ENCODE measurements at places on chromosomes 12 and 14. TPM values are rescaled to one million over a fixed set of nuclear protein-coding genes. Genes with fewer than 3 reads are reported as not detected.

GRCh38 chr14:32329146-32329545, at the start of gene AKAP6:
Gene AKAP6 (plus strand): TSS chr14:32329298. CDS start chr14:32433494, 104,196 bp downstream.
- no peak for DNase-seq
- no peaks in the 10 kb centered on the region for H3K27me3 ChIP-seq
- no peak within 1 kb of the TSS for H3K4me3 ChIP-seq
- H3K36me3 ChIP-seq: no peaks in the 10 kb centered on the region
- H3K27ac ChIP-seq: no peak within 1 kb of the TSS

DNA sequence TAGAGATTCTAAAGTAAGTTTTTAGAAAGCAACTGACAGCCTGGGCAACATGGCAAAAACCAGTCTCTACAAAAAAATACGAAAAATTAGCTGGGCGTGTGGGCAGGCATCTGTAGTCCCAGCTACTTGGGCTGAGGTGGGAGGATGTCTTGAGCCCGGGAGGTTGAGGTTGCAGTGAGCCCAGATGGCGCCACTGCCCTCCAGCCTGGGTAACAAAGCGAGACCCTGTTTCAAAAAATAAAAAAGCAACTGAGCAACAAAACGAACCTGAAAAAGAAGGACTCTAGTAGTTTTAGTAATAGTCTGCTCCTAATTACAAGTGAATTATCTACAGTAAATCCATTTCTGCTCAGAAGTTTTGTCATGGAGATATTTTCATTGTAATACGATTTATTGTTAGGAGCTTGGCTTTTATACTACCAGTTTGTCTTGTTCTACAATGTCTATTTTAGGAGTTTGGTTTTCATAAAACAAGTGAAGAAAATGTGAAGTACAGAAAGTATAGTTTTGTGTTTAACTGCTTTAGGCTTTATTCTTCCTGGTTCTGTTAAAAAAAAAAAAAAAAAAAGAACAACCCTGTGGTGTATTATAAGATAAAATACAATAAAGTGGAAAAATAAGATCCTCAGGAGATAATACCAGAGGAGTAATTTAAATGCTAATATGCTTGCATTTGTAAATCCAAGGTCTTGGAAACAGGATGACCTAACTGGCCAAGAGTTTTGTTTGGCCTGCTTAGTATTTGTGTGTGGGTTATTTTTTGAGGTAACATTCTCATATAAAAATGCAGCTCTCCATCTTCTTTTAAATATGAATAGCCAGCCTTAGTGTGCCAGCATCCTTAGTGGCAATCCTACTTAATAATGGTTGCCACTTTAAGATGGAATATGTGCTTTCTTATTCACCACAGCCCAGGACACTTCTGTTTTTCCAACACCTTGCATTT, 2.8 kb downstream of the TMX1 start:
- DNase-seq: no peak
- no peak overlapping the region for H3K27ac ChIP-seq
- no peaks in the 10 kb centered on the region for H3K27me3 ChIP-seq
- peaks cover 6% of the 10 kb centered on the region for H3K4me1 ChIP-seq
- H3K4me3 ChIP-seq: no peak overlapping the region

Gene FOXG1
- not detected for polyA plus RNA-seq

Gene DGLUCY
- 44.8 TPM for polyA plus RNA-seq

DNA sequence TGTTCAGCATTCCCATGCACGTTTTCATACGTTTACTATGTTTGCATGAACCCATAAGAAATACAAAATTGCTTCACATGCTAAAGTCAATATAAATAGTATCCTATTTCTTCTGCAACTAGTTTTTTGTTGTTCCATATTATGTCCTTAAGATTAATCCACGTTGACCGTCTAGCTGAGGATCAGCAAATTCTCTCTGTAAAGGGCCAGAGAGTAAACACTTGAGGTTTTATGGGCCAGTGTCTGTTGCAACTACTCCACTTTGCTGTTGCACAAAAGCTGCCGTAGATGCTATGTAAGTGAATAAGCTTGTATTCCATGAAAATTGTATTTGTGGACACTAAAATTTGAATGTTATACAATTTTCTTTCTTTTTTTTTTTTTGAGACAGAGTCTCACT, 21.1 kb upstream of the PITPNM2 start:
- DNase-seq: no peak
- no peaks in the 10 kb centered on the region for H3K27me3 ChIP-seq
- H3K4me3 ChIP-seq: no peak overlapping the region
- H3K36me3 ChIP-seq: no peaks in the 10 kb centered on the region

- peaks cover 9% of the 10 kb centered on the region for H3K27me3 ChIP-seq
- peaks cover 5% of the 10 kb centered on the region for H3K4me1 ChIP-seq
- no peak overlapping the region for H3K4me3 ChIP-seq
- DNase-seq: no peak
Observed at GRCh38 chr14:104599446-104599845, 5.1 kb downstream of the TMEM179 start.

GRCh38 chr12:69052613-69053408, 119.8 kb upstream of the CPM start:
- H3K27ac ChIP-seq: peak overlapping the region; percentile 63
- peaks cover 8% of the 10 kb centered on the region for H3K4me1 ChIP-seq
- H3K4me3 ChIP-seq: no peak overlapping the region
- H3K36me3 ChIP-seq: no peaks in the 10 kb centered on the region

GRCh38 chr14:70827347-70827746, 18.0 kb upstream of the MAP3K9 start:
- H3K27me3 ChIP-seq: no peaks in the 10 kb centered on the region
- no peak for DNase-seq
- H3K36me3 ChIP-seq: no peaks in the 10 kb centered on the region
- no peak overlapping the region for H3K4me3 ChIP-seq
- H3K27ac ChIP-seq: peak overlapping the region; percentile 51

Gene EMP1
- 52.6 TPM for polyA plus RNA-seq

DNA sequence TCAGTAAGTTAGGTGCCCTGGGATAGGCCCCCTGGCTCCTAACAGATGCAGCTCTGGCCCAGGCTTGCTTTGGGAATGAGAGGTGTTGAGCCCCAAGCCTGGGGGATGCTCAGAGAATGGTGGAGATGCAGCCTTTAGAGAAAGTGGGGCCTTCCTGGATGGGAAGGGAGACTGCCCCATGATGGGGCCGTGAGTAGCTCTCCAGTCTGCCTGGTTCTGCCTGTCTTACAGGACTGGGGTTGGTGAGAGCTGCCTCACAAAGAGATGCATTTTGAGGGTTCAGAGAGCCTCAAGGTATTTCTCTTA, 523 bp upstream of the VRTN start:
- DNase-seq: no peak
- peaks cover 15% of the 10 kb centered on the region for H3K4me1 ChIP-seq
- H3K4me3 ChIP-seq: no peak overlapping the region
- H3K27ac ChIP-seq: no peak overlapping the region
- no peaks in the 10 kb centered on the region for H3K36me3 ChIP-seq

DNA sequence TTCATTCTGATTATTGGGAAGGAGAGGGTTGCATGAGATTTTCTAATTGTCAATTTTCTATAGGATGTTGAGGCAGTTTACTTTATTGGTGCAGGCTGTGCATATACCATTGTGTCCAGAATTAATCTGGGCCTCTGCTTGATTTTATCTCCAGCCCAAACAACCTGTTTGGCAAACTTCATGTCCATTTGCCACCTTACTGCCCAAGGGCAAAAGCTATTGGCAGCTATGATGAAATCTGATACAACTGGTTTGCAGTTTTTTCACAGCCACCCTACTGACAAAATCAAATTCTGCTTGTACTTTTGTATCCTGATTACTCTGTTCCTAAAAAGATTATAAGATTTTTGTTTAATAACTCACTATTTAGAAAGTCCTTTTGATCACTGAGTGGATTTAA, 789.2 kb upstream of the FBXO33 start:
- H3K4me1 ChIP-seq: no peaks in the 10 kb centered on the region
- DNase-seq: no peak
- no peaks in the 10 kb centered on the region for H3K36me3 ChIP-seq
- H3K4me3 ChIP-seq: no peak overlapping the region
- H3K27me3 ChIP-seq: no peaks in the 10 kb centered on the region

Gene PPFIA2
- polyA plus RNA-seq: 1.2 TPM

DNA sequence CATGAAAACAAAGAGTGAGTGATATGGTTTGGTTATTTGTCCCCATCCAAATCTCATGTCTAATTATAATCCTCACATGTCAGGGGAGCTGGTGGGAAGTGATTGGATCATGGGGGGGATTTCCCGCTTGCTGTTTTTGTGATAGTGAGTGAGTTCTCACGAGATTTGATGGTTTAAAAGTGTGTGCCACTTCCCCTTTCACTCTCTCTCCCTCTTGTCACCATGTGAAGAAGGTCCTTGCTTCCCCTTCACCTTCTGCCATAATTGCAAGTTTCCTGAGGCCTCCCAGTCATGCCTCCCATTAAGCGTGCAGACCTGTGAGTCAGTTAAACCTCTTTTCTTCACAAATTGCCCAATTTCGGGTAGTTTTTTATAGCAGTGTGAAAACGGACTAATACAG, 2.1 kb upstream of the ATXN7L3B start:
- H3K27me3 ChIP-seq: no peaks in the 10 kb centered on the region
- no peak overlapping the region for H3K4me3 ChIP-seq
- H3K36me3 ChIP-seq: no peaks in the 10 kb centered on the region
- H3K4me1 ChIP-seq: peaks cover 20% of the 10 kb centered on the region
- no peak overlapping the region for H3K27ac ChIP-seq

DNA sequence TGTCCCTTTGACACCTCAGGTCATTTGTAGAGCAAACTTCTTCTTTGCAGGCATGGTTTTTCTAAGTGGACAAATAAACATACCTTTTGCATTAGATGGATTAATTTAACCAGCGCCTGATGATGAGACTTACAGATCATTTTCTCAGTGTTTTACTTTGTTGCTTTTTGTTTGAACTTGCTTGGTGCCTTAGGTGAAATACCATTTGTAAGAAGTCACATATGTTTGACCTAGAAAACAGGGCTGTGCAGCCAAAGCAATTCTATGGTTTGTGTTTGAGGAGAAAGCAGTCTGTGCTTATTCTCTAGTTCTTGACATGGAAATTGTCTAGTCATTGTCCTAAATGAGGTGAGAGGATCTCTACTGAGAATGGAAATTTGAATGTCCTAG, 111.1 kb downstream of the DIP2B start:
- no peaks in the 10 kb centered on the region for H3K27me3 ChIP-seq
- H3K36me3 ChIP-seq: no peaks in the 10 kb centered on the region
- H3K27ac ChIP-seq: peak overlapping the region; percentile 34
- DNase-seq: no peak
- H3K4me1 ChIP-seq: peaks cover 43% of the 10 kb centered on the region

- DNase-seq: no peak
- no peak overlapping the region for H3K27ac ChIP-seq
- peaks cover 8% of the 10 kb centered on the region for H3K27me3 ChIP-seq
- no peak overlapping the region for H3K4me3 ChIP-seq
- no peaks in the 10 kb centered on the region for H3K36me3 ChIP-seq
- peaks cover 3% of the 10 kb centered on the region for H3K4me1 ChIP-seq
Observed at GRCh38 chr14:99252443-99252939, 19.5 kb downstream of the BCL11B start.

DNA sequence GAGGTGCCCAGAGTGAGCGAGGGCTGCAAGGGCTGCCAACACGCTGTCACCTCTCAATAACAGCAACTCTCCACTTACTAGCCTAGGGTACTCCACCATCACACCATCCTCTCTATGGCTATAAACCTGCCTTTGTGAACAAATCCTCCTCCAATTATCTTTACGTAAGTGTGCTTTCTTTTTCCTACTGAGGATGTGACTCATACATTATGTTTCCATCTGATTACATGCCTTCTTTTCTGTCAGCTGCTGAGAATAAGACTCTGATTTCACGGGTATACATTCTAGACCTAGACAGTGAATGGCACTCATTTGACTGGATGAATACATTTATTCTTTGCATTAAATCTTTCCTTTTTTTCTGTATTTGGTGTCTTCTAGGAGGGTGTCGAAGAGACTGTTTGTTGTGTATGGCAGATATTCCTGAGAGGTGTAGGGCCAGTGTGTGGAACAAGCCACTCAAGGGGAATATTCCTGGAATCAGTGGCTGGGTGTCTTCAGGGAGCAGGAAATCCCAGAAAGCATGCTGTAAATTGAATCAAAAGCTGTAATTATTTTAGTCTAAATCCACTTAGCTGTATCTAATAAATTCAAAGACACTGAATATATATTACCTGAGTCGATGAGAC, 327.3 kb upstream of the TMTC1 start:
- H3K4me1 ChIP-seq: no peaks in the 10 kb centered on the region
- no peaks in the 10 kb centered on the region for H3K27me3 ChIP-seq
- H3K36me3 ChIP-seq: no peaks in the 10 kb centered on the region
- no peak for DNase-seq
